ENCODE measurements at places on chromosomes 5 and 9.

GRCh38 chr9:6014670-6015270 lies 654 bp downstream of the RANBP6 start:
- no peak for DNase-seq

DNA sequence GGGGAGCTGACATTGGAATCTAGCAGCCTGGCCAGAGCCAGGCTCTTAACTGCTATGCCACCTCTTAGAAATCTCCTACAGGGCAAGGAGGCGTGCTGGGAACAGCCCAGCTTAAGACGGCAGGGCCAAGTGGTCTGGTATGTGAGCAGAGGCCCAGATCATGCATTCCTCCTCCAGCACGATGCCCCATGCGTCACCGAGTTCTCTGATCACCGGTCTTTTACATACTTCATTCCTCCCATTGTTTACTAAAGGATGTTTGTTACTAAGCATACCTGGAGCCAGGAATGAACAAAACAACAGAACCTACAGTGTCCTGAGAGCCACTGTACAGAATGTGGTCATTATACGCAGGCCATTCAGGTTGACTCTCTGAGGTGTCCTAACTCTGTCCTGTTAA lies 73.8 kb downstream of the TRIO start:
- no peak for DNase-seq

DNA sequence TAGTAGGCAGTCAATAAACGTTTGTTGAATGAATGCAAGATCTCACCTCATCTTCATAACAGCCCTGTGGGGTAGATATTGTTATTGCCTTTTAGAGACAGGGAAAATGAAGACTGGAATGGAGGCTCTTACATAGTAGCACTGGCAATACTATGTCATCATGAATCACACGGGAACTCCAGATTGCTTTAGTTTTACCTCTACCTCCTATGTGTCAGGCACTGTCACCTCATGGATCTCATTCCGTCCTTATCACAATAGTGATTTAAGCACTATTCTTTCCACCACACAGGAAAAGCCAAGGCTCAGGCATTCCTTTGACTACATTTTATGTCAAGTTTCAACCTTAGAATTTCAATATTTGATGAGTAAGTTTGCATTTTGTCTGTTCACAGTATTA lies 2.9 kb upstream of the EPB41L4B start:
- DNase-seq, result no peak

- DNase-seq, result peak; percentile 23
These were observed 475.7 kb upstream of the TNC start for GRCh38 chr9:115593587-115594091.

- no peak for DNase-seq
These were observed 222.8 kb downstream of the FAM170A start for GRCh38 chr5:119852140-119852539.

GRCh38 chr5:64869419-64869818 lies 100.7 kb downstream of the CWC27 start:
- no peak for DNase-seq

DNA sequence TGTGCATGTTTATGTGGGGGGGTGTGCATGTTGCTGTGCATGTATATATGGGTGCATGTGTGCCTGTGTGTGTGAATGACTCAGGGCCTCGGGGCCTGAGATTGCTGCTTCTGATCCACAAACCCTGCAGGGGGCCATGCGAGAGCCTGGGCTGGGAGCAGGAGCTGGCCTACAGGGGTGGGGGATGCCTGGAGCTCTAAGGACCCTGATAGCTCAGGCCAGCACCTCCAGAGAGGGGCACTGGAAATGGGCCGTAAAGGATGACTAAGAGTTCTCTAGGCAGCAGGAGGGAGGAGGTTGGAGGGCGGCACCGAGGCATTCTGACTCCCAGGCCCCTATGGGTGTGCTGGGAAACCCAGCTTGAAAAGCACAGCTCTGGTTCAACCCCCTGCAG lies 6.9 kb upstream of the UBAC1 start:
- DNase-seq, result no peak

GRCh38 chr9:97773091-97773490 lies 76.0 kb upstream of the XPA start:
- DNase-seq, result no peak

DNA sequence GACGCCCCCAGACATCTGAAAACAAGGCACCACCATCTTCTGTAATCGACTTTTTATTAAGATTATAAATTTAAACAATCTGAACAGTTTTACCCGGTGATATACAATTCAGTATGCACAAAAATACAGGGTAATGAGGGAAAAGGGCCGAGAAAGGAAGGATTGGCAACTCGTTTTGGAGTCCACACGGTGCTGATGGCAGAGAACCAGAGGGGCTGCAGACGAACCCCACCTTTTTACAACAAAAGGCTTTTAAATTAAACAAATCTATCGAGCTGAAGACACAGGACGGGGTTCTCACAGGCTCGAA lies 2.6 kb downstream of the IER5L start:
- no peak for DNase-seq

DNA sequence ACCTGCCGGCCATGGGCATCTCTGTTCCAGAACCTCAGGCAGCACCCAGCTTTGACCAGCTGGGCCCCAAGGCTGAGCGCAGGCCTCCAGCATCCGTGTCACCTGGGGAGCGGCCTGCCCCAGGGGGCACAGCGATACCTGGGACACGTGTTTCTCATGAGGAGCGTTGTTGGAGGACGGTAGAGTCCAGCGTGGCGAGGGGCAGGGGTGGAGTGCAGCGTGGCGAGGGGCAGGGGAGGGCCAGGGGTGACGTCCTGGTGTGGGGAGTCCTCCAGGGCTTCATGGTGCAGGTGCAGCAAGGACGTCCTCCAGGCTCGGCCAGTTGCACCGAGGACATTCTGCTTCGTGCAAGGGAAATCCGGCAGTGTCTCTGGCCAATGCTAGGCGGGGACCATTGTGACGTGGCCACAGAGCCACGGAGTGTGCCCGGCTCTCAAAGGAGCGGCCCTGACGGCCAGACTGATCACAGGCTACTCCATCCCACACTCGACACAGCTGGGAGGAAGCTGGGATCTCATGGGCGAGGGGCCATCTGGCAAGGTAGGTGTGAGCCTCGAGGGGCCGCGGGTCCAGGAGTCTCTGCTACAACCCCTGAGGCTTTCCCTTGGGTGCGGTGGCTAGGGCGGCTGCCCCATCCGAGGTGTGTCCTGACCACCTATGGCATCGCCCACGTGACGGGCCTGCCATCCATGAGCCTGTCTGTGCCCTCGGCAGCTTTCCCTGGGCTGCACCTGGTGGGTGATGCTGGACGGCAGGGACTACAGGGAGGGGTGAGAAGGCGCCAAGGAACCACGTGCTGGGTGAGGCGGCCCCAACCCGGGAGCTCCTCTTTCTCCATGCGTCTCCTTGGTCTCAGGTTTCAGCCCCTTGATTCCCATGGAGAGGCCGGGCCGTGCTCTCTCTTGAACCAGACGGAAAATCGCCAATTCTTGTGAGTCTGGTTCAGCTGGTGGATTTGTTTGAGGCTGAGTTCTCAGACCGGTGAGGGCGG lies 33.8 kb downstream of the SLC9A3 start:
- DNase-seq, result no peak

DNA sequence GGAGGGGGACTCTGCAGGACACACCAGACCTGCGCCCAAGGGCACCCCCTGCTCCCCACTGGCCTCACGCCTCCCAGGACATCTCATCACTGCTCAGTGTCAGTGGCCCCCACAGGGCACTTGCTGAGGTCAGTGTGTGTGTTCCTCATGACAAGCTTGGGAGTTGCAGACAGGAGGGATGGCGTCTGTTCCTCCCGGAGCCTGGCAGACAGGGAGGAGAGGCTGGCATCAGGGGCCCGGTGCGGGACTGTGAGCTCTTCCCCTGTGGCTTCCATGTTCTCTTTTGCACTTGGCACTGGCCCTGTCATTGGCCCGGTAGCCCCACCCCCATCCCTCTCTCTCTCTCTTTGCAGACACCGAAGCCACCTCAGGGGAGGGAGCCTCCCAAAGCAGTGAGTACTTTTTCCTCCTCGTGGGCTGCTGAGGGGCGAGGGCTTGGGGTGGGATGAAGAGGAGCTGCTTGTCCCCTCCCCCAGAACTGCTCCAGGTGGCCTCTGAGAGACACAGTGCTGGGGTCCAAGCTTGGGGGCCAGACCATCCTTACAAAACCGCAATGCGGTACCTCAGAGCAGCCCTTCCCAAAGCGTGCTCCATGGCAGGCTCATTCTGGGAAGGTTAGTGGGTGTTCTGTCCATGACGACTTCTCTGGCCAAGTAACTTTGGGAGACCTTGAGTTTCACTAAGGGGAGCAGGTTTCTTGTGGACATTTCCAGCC lies 75.7 kb downstream of the AMBP start:
- DNase-seq, result no peak

DNA sequence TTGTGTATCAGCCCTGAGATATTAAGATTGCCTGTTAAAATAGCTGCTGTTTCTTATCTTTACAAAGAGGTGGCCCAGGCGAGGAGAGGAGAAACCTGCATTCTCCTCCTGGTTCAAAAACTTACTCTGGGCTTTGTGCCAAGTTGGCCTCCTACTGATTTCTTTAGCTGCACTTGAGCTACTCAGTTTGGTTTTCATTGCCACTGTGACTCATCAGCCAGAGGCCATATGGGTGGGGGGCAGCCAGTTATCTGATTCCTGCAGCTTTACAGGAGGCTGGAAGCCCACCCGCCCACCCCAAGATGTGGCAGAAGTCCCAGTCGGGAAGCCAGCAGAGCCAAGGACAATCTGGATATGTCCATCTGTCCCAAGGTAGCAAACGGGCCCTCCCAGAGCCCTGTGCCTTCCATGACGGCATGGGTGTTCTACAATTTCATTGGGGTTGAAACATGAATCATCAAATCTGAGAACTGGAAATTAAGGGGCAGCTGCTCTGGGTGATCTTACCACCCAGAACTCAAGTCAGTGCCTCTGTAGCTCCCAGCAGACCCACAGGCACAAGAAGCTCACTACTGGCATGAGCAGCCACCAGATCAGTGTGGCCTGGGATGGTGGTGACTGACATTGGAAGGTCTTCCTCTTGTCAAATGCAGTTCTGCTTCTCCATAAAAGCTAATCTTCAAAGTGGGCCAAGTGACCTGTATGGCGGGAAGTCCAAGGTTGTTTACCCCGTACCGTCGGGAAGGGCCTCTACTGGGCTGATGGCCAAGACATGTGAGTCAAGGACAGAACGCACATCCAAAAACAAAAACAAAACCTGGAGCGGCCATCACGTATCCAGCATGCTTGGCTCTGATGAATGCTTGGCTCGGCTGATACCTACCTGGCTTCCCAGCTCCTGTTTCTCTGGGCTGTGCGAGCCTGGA lies 15.6 kb downstream of the FCN2 start:
- no peak for DNase-seq

- no peak for DNase-seq
These were observed 129.7 kb downstream of the CEMIP2 start for GRCh38 chr9:71638627-71639026.

DNA sequence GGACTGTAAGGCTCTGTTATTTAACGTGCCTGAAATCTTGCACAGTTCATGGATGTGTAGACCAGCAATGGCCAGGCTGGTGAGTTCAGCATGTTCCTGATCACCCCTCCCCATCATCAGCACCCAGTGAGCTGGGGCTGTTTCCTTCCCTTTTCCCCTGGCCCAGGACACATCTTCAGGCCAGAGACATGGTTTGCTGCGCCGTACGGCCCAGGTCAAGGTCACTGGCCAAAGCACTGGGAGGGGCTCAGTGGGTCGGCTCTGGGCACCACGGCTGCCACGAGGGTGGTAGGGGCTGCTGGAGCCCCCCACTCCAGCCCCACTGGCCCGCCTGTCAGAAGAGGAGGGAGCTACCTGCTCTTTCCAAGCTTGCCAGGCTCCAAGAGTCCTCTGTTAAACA lies 55.9 kb downstream of the SEMA4D start:
- DNase-seq, result no peak

- no peak for DNase-seq
These were observed 116.6 kb upstream of the IFNE start for GRCh38 chr9:21598749-21599148.

DNA sequence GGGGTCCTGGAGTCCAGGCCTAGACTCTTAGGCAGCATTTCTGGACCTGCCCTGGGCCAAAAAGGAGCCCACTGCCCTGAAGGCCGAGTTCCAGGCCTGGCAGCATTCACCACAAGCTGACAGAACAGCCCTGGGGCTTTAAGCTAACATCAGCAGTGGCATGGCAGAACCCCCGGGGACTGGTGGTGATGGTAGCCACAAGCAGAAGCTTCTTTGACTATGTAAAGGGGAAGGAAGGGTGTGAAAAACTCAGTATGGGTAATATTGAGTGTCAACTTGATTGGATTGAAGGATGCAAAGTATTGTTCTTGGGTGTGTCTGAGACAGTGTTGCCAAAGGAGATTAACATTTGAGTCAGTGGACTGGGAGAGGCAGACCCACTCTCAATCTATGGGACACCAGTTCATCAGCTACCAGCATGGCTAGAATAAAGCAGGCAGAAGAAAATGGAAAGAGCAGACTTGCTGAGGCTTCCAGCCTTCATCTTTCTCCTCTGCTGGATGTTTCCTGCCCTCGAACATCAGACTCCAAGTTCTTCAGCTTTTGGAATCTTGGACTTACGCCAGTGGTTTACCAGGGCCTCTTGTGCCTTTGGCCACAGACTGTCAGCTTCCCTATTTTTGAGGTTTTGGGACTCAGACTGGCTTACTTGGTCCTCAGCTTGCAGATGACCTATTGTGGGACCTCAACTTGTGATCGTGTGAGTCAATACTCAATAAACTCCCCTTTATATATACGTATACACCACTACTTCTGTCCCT lies 661.0 kb upstream of the C9orf72 start:
- no peak for DNase-seq

GRCh38 chr5:65213921-65214525 lies 267.7 kb downstream of the ADAMTS6 start:
- peak; percentile 29 for DNase-seq

GRCh38 chr5:43348207-43348606 lies 35.0 kb upstream of the HMGCS1 start:
- peak; percentile 23 for DNase-seq

GRCh38 chr5:170265522-170265921 lies 32.1 kb downstream of the LCP2 start:
- DNase-seq, result no peak

GRCh38 chr9:137083394-137084004 lies 3.3 kb upstream of the MAN1B1 start:
- DNase-seq, result no peak

- DNase-seq, result no peak
These were observed 144.0 kb downstream of the MYO10 start for GRCh38 chr5:16791904-16792597.

Data from SK-N-DZ (cell line).